ENCODE measurements at places on chromosomes 3 and 15.

DNA sequence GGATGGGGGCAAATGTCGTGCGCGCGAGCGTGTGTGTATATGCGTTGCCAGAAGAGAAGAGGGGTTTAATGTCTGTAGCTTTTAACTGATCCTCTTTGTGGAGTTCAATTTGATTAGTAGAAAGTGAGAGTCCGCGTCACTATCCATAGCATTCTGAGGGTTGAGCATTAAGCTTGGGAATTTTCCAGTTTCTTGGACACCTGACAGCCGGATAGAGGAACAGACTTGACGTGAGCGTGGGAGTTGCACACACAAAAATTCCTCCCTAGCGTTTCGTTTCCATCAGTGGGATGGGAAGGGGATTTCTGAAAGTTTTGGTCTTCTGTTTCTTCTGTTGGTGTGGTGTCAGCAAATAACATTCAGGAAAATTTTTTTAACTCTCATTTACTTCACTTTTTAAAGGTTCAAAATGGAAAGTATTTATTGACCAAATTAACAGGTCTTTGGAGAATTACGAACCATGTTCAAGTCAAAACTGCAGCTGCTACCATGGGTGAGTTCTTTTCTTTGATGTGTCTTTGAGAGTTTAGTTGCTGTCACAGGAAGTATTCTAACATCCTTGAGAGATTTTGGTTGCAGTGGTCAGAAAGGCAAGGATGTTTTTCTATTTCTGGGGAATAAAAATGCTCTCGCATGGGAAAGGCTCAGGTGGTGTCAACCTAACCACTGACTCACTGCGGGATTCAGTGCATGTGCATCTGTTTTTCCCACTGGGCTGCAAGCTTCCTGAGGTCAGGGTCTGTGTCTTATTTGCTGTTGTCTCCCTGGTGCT lies 841 bp downstream of the POGLUT1 start:
- DNase-seq: no peak

- DNase-seq: no peak
Measured at GRCh38 chr3:130889416-130889946, 4.4 kb upstream of the ATP2C1 start.

- no peak for DNase-seq
Measured at GRCh38 chr3:14423963-14424362, 21.6 kb downstream of the SLC6A6 start.

DNA sequence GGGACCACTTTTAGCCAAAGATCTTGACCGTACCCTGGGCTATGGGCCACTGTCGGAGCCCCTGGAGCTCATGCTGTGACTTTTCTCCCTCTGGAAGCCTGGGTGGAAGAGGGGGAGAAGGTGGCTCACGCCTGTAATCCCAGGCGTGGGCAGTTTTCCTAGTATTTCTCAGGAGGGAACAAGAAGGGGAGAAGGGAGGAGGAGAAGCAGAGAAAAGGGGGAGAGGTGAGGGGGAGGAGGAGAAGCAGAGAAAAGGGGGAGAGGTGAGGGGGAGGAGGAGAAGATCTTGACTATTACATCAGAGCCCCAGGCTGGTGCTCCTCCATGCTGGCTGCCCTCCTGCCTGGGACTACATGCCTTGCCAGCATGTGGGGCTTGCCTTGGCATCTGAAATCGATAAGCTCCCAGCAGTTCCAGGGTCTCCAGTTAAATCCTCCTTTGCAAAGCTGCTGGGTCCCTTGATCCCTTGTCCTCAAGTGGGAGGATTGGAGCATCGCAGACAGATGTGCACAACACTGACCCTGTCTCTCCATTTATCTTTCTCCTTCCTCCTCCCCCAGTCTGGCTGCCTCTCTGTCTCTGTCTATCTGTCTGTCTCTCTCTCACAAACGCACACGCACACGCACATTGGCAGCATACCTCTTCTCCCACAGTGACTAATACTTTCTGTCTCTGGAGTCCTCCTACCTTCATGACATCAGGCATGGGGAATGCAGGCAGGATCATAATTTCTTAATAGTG lies 41.6 kb downstream of the MRAS start:
- DNase-seq: no peak

DNA sequence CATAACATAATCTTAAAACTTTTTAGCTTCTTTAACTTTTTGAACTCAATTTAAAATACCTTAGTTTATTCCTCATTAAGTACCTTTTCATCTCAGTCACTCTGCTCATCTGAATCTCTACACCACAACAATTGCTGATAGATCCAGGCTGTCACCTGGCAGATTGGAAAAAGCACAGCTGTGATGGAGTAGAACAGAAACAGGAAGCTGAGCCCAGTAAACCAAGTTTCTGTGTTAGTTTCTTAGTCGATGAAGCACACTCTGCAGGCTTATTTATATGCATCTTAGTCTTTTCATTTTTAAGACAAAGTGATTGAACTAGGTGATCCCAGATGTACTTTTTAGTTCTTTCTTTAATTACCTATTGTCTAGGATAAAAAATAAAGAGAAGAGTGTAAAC lies 1398.0 kb upstream of the ALCAM start:
- DNase-seq: no peak

DNA sequence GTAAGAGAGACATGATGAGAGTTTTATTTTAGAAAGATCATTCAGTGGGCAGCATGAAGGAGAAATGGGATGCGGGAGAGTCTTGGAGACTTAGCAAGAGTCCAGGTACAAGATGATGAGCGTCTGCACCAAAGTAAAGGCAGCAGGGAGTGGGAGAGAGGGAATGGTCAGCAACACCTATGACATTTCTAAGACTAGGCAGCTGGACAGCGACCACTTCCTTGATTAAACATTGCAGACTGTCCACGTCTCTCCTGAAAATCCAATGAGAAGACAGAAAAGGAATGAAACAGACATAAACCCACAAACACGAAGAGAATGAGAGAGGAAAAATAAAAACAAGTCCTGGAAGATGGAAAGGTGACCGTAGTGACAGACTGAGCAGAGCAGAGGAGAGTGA lies 46.7 kb upstream of the HEG1 start:
- DNase-seq: no peak

- no peak for DNase-seq
Measured at GRCh38 chr15:47503876-47504275, 213.4 kb upstream of the SEMA6D start.

DNA sequence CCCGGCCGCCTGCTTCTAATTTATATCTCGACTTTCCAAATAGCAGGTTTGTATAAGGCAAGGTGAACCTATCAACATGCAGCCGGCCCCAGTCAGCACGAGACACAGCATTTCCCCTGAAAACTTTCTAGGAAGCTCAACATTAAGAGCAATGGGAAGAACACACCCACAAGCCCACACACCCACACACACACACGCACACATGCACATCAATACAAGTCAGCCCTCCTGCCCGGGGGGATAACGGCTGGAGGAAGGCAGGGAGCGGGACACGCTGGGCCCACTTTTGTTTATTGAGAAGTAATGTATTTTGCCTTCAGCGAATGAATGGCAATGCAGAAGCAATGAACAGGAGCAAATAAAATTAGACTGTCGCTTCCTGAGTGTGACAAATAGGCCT lies 83.5 kb downstream of the PCSK6 start:
- no peak for DNase-seq

DNA sequence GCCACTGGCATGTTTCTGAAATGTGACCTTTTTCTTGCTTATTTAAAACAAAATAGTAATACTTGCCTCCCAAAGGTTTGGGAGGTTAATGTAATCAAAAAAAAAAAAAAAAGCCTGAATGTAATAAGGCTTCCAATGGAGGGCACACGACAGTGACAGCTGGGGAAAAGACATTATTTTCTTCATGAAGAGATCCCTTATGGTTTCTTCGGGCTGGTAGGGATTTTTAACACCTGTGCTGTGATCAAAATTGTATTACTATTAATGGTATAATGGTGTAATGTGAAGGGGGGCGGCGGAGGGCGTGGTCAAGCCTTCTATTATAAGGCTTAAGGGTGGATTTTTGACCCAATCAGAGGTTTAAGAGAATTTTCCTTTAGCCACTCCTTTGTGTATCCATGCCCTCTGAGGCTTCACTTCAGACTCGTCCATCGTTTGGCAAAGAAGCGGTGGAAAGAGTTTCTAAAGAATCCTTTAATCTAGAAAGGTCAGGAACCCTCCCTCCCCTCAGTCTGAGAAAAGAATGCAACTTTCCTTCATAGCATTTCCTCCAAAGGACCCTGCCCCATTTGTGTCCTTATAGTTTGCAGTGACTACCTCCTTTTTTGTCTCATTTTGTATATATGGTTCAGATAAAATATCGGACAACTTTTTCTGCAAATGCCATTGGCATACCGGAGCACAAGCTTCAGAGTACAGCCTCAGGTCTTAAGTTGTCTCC lies 89.5 kb upstream of the CHD2 start:
- peak; percentile 93 for DNase-seq

- no peak for DNase-seq
Measured at GRCh38 chr3:76403556-76403955, 618.2 kb upstream of the ZNF717 start.

DNA sequence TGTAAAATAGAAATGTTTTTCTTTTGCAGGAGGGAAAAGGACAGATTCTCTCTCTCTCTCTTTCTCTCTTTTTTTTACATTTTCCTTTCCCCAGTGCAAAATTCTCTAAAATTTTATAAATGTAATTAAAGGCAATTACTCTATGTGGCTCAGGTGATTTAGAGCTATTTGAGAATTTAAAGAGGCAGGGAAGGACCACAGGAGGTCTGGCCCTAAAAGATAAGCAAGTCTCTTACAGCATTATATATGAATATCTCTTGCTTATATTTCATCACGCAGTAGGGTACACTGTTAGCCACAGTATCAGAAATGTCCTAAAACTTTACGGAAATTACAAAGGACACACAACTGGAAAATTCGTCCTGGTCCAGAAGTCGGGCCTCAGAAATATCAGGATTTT lies 70.5 kb upstream of the PPIB start:
- DNase-seq: no peak

DNA sequence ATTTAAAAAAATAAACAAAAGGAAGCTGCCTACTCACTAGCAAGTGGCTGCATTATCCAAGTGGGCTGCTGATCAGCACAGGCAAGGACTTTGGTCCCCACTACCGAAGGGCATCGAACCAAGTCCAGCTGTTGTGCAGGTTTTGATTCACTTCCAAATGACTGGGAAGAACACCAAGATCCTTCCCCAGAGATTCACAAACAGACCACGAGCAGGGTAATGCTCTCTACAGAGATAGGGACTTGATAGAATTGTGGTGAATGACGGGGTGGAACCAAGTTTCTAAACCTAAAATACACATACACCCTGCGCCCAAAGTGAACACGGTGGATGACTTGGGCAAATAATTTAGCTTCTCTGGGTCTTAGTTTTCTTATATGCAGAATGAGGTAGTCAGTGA lies 203.7 kb upstream of the ICE2 start:
- no peak for DNase-seq

Data from NCI-H510A treated with DMSO at 0.1 percent for 48 hours (cell line).